ENCODE measurements at places on chromosomes 2 and 18. TPM values are rescaled to one million over a fixed set of nuclear protein-coding genes. Genes with fewer than 3 reads are reported as not detected.
A peak's percentile ranks its signal among the peaks of the same experiment; 100 is the strongest.

DNA sequence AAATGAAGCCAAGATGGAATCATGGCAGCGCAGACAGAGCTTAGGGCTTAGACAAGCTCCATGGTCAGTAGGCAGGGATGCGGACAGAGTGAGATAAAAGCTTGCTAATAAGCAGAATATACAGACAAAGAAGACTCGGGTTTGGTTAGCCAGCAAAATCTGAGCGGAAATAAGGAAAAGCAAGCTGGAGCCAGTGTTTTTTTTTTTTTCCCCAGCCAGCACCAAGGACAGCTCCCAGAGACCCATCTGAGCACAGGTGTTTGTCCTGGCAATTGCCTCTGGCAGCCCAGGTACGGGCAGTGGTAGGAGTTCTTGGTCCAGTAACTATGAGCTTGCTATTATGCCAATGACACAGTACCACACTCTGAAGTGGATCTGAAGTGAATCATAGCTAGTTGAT lies 187.6 kb downstream of the ADCYAP1 start:
- DNase-seq, result no peak
- no peaks in the 10 kb centered on the region for H3K4me1 ChIP-seq
- no peak overlapping the region for H3K27ac ChIP-seq
- H3K27me3 ChIP-seq, result no peaks in the 10 kb centered on the region

GRCh38 chr2:114550895-114551793 lies 108.7 kb downstream of the DPP10 start:
- peak; percentile 29 for DNase-seq
- no peak overlapping the region for H3K27ac ChIP-seq
- no peaks in the 10 kb centered on the region for H3K4me1 ChIP-seq
- H3K27me3 ChIP-seq, result no peaks in the 10 kb centered on the region
- no peak overlapping the region for H3K4me3 ChIP-seq

The ASIC4 gene
- not detected for total RNA-seq

DNA sequence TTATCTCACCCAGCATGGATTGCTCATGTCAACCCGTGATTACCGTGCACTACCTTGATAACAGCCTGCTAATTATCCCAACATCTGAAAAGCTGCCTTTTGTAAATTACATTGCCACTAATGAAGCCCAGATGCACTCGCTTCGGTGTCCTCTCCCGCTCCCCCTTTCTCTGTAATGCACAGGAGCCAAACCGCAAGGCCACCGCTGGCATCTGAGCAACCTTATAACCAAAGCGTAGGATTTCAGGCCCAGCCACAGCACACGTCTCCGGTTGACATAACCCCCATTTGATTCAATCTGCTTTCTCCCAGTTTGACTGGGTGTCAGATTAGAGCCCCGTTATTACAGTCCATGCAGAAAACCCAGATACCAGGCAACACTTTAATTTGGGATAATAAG lies 341.2 kb downstream of the ALK start:
- DNase-seq, result no peak
- no peak overlapping the region for H3K27ac ChIP-seq
- no peaks in the 10 kb centered on the region for H3K27me3 ChIP-seq

Data from heart left ventricle (tissue), 16 donors.